ENCODE measurements at places on chromosomes 11 and 22. TPM values are rescaled to one million over a fixed set of nuclear protein-coding genes. Genes with fewer than 3 reads are reported as not detected.

The MYOD1 gene
- total RNA-seq: not detected

The SIAE gene
- total RNA-seq: 21.9 TPM

The VWCE gene
- total RNA-seq: 2.0 TPM

The FGF19 gene
- total RNA-seq: not detected

The NRIP3 gene
- total RNA-seq: 15.2 TPM

The MN1 gene
- 6.1 TPM for total RNA-seq

The LSP1 gene
- 18.2 TPM for total RNA-seq

The FAM227A gene
- 1.1 TPM for total RNA-seq

The LGALS1 gene
- total RNA-seq: 11,444 TPM

The MOB2 gene
- 31.6 TPM for total RNA-seq

The BARX2 gene
- total RNA-seq: not detected

The TMEM45B gene
- 0.13 TPM for total RNA-seq

The POTEH gene
- total RNA-seq: not detected

The SLC22A8 gene
- not detected for total RNA-seq

The E2F8 gene
- total RNA-seq: 0.79 TPM

The FGF3 gene
- not detected for total RNA-seq

The LBHD1 gene
- total RNA-seq: 2.8 TPM

The OLFML1 gene
- 15.2 TPM for total RNA-seq

The C22orf23 gene
- total RNA-seq: 0.40 TPM

The SLC22A6 gene
- not detected for total RNA-seq

The HDAC10 gene
- 16.2 TPM for total RNA-seq

The MPZL2 gene
- 0.56 TPM for total RNA-seq

The C11orf21 gene
- total RNA-seq: not detected

The MGAT3 gene
- 0.40 TPM for total RNA-seq

The RBMXL2 gene
- not detected for total RNA-seq

The BAIAP2L2 gene
- 2.0 TPM for total RNA-seq

The MPPED1 gene
- not detected for total RNA-seq
